ENCODE measurements at places on chromosomes 3 and 15. TPM values are rescaled to one million over a fixed set of nuclear protein-coding genes. Genes with fewer than 3 reads are reported as not detected.

Gene PLAAT1
- not detected for total RNA-seq

Gene MEX3B
- total RNA-seq = 7.1 TPM

Gene HERC2
- total RNA-seq = 20.4 TPM

Gene RPL29
- total RNA-seq = 1,313 TPM

Gene GAP43
- total RNA-seq = 0.29 TPM

Gene CAPN3
- not detected for total RNA-seq

Gene ZBTB38
- 127 TPM for total RNA-seq

Gene GOLGA8G
- not detected for total RNA-seq

Gene GRK7
- not detected for total RNA-seq

Gene ACSBG1
- total RNA-seq = 0.24 TPM

Gene SEMA5B
- total RNA-seq = not detected

Gene CCDC39
- total RNA-seq = not detected

Gene SMARCC1
- 38.7 TPM for total RNA-seq

Gene RPL22L1
- 277 TPM for total RNA-seq

Gene NTRK3
- total RNA-seq = 1.3 TPM

Gene CYP11A1
- not detected for total RNA-seq

Gene IGF1R
- total RNA-seq = 5.9 TPM

Gene GRM7
- not detected for total RNA-seq

Gene ADPGK
- total RNA-seq = 74.2 TPM

Gene PLCH1
- 0.60 TPM for total RNA-seq

Gene RNF7
- total RNA-seq = 107 TPM

Gene TP53BP1
- total RNA-seq = 25.4 TPM

Gene LEKR1
- 1.8 TPM for total RNA-seq

Gene GHSR
- not detected for total RNA-seq

Gene CATSPER2
- total RNA-seq = 0.60 TPM

Gene MAP2K1
- 57.1 TPM for total RNA-seq

Gene ZNF80
- total RNA-seq = not detected

Gene NR1I2
- total RNA-seq = not detected

Gene SLC28A1
- not detected for total RNA-seq

Gene ADIPOQ
- total RNA-seq = not detected

Gene NME9
- not detected for total RNA-seq

Gene ZDHHC23
- total RNA-seq = 1.3 TPM

Gene TNNC1
- total RNA-seq = not detected

Gene SECISBP2L
- 30.4 TPM for total RNA-seq

Gene DNAJB11
- 80.0 TPM for total RNA-seq

Gene MNS1
- 9.6 TPM for total RNA-seq

Gene EPB42
- not detected for total RNA-seq

Gene CHST13
- total RNA-seq = not detected

Gene PPARG
- total RNA-seq = 7.8 TPM

Gene ARPIN
- total RNA-seq = 12.0 TPM

Gene EAF2
- total RNA-seq = 1.3 TPM

Gene PP2D1
- total RNA-seq = not detected

Gene UROC1
- total RNA-seq = not detected

Gene GOLGA6L10
- 0.10 TPM for total RNA-seq

Gene PRR20G
- not detected for total RNA-seq

Gene GOLGA6A
- total RNA-seq = not detected

Gene NANOGP8
- total RNA-seq = not detected

Gene KCNMB3
- total RNA-seq = 0.88 TPM

Gene TBC1D21
- not detected for total RNA-seq
